ENCODE measurements at places on chromosomes 2 and 18.

GRCh38 chr2:127179766-127180165 lies 40.3 kb downstream of the CYP27C1 start:
- no peak for DNase-seq

DNA sequence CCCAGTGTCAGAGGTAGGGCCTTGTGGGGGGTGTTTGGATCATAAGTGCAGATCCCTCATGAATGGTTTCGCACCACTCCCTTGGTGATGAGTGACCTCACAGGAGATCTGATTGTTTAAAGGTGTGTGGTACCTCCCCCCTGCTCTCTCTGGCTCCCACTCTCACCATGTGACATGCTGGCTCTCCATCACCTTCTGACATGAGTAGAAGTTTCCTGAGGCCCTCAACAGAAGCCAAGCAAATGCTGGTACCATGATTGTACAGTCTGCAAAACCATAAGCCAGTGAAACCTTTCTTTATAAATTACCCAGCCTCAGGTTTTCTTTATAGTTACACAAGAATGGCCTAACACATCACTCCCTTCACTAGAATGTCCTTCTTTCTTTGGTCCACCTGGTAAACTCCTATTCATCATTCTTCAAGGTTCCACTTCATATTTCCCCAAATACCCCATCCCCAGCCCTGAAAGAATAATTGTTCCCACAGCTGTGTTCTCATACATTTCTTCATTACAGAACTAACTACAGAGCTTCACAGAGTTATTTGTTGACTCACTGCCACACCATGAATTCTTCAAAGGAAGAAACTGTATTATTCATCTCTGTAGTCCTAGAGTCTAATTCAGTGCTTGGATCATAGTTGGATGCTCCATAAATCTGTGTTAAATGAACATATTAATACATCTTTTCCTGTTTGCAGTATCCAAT lies 81.2 kb upstream of the STK17B start:
- DNase-seq, result no peak

DNA sequence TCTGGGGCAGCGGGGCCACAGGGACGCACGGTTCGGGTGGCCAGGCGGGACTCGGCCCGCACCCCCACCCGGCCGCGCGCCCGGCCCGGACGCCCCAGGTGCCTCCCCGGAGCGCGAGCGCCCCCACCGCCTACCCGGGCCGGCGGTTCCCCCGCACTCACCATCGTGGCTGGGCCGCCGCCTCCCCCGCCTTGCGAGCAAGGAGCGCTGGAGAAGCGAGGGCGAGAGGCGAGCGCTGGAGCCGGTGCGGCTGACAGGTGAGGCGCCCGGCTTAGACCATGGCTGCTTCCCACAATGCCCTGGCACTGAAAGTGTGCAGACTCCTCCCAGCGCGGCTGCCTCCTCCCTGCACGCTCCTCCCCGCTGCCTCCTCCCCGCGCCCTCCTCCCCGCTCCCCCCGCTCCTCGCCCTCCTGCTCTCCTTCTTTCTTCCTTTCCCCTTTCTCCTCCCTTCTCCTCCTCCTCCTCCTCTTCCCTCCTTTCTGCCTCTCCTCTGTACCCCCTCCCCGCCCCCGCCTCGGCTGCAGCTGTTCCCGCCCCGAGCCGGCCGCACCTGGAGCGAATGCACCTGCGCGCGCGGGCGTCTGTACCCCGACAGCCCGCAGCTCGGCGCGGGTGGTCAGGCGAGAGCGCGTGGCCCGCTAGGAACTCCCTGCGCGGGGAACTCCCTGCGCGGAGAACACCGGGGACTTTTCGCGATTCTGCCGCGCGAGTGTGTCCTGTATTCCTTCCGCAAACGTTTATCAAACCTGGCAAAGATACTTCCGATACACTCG lies at the start of gene AP1S3:
TSS of gene AP1S3 (minus strand) at position 296 of the 775 bp plus-strand sequence. CDS start at position 164, 132 bp downstream.
- peak; percentile 77 for DNase-seq

DNA sequence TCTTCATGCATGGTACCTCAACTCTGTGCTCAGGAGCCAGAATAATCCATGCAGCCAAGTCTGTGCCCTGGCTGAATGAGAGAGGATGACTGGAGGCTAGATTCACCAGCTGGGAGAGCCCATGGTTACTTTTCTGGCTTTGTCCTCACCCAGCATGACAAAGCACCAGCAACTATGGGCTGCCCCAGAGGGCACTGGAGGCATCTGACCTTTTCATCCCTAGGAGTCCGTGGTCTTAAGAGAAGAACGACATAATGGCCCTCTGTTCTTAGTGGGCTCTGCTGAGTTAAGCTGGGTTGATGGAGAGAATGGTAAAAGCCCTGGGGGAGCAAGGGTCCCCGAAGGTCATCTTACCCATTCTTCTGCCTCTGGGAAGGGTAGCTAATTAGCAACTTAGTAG lies 54.6 kb upstream of the TNP1 start:
- no peak for DNase-seq

GRCh38 chr2:206989311-206989710 lies 50.0 kb downstream of the CPO start:
- DNase-seq, result no peak

GRCh38 chr2:95260028-95261023 lies 13.9 kb upstream of the PROM2 start:
- no peak for DNase-seq

DNA sequence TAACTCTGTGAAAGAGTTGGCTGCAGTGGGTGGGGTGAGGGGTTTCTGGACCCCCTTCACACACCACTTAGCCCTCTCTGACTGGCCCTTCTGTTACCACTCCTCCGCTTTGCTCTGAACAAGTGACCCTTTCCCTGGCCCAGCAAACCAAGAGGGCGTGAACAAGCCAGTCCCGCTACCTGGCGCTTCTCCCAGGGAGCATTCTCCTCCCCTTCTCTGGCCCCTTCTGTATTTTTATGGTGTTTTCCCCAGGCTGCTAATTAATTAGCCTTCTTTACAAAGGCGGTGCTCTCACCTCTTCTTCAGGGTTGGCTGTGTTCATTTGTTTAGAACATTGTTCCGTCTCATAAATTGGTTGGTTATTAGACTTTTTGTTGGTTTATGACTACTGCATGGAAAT lies 180.1 kb downstream of the MGAT5 start:
- no peak for DNase-seq

DNA sequence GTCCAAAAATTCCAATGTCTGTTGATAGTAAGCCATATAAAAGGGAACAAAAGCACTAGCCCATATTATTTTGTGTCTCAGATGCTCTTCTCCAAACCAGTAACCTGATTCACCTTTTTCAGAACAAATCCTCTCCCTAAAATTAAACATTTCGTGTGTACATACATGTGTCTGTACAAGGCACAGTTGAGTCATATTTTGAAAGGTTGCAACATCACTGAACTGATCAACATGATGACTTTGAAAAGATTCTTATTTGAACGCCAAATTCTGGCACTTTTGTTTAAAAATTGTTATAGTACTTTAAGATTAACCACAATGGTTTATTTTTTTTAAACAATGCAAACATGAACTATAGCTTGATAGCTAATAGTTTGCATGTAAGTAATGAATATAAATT lies 102.5 kb downstream of the RIT2 start:
- DNase-seq, result no peak

DNA sequence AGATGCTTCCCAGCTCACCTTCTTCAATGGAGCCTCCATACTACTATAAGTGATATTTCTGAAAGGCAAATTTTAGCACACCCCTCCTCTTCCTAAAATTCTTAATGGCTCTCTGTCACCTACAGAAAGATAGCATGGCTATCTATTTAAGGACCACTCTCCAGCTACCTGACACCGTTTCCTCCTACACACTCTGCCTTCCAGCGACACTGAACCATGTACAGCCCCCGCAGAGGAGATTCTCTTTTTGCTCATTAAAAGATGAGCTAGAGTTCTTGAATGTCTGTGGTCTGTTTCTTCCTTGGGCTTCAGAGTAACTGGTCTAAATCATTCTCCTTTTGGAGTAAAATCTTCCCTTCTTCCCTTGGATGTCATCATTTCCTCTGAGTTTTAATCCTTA lies 38.4 kb upstream of the GAREM1 start:
- DNase-seq, result no peak

- no peak for DNase-seq
Measured at GRCh38 chr2:3472966-3473365, 46.4 kb downstream of the ADI1 start.

GRCh38 chr2:158745067-158745865 lies 49.9 kb upstream of the DAPL1 start:
- DNase-seq, result no peak

DNA sequence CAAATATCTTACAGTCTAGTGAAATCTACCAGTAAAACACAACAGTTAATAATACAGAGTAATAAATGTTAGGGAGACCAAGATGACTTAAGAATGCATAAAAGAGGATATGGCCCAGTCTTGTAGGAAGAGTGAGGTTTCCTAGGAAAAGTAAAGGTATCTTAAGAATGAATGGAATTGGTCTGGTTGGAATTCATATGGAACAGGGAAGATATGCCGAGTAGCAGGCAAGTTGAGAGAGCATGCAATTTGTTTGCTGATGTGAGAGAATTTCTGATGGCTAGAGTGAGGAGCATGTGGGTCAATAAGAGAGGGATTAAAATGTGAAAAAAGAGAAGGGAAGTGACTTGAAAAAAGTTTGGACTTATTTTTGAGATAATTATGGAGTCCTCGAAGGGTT lies 512.9 kb upstream of the ZEB2 start:
- no peak for DNase-seq

DNA sequence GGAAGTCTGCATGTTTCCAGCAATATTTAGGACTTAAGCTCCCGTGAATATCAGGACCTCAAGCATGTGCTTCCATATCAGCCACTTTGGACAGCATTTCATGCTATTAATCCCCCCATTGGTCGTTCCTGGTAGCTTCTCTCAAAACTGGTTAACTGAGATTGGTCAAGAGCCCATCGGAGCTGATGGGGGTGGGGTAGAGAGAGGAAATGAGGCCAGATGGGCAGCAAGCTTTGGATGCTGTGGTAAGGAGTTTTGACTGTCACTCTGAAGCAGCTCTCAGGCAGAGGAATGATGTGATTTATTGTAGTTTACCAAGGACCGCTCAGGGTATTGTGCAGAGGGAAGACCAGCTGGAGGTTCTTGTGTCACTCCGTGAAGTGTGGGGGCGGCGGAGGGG lies 81.8 kb downstream of the FAM168B start:
- DNase-seq, result no peak

DNA sequence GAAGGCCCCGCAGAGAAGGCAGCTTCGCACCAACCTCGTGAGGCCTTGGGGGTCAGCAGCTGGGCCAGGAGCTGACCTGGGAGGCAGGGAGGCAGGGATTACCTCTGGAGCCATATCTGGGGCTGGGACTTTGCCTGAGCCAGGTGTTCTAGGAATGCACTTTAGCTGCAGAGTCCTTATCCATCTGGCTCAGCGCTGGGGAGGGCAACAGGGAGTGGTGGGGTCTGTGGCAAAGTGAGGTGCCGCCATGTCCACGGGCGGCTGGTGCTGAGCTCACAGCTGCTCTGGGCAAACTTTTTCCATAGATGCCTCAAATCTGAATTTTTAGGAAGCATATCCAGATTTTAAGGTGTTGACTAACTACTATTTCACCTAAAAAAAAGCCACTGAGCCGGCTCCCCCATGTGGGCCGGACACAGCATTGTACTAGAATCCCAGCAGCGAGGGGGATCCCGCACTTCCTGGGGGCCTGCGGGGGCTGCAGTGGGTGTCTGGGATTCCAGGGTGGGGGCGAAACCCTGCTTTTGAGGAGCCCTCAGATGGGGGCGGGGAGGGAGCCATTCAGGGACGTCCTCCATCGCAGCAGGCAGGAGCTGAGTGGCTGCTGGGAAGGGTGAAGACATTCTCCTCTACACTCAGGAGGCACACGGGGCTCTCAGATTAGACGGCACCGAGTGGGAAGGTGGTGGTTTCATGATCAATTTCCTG lies 34.6 kb downstream of the RTP5 start:
- DNase-seq, result no peak

GRCh38 chr18:47928466-47928865 lies 2.0 kb downstream of the SMAD2 start:
- DNase-seq, result no peak

DNA sequence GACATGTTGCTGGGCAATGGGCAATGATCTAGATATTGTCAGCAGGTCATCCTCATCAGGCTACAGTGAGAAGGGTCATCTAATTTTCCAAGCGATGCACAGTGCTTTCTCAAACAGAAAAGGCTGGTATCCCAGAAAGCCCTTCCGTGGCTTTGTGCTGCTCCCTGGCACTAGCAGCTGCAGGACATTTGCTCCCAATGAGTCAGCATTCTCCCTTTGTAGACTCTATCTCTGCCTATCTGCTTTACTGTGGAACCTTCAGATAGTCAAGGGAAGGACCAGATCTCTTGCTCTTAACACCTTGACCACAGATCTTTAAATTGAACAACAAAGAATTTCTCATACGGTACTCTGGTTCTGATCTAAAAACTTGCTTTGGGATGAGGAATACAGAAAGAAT lies 101.4 kb downstream of the CDH2 start:
- no peak for DNase-seq

DNA sequence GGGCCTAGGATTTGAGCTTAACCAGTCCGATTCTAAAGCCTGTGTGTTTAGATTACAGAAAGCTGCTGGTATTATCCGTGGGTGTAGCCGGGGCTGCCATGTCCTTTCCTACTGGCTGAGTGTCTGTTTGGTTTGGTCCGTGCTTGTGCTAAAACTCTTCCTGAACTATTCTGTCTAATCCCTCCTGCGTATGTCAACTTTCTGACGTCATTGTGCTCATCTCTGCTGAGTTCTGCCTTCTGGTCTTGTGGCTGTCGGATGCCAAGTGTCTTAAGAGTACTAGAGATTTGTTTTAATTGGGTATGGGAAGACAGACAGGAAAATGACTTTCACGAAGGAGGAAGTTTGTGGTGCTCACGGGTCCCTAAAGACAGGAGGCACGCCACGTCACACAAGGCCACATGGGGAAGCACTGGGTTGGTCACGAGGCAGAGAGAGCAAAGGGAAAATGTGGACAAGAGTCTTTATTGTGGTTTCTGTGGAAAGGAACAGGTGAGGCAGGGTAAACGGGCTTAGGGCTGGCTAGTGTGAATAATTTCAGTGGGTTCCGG lies 31.8 kb upstream of the NTSR2 start:
- DNase-seq, result peak; percentile 68

- no peak for DNase-seq
Measured at GRCh38 chr2:191115391-191115790, 35.4 kb downstream of the STAT4 start.

DNA sequence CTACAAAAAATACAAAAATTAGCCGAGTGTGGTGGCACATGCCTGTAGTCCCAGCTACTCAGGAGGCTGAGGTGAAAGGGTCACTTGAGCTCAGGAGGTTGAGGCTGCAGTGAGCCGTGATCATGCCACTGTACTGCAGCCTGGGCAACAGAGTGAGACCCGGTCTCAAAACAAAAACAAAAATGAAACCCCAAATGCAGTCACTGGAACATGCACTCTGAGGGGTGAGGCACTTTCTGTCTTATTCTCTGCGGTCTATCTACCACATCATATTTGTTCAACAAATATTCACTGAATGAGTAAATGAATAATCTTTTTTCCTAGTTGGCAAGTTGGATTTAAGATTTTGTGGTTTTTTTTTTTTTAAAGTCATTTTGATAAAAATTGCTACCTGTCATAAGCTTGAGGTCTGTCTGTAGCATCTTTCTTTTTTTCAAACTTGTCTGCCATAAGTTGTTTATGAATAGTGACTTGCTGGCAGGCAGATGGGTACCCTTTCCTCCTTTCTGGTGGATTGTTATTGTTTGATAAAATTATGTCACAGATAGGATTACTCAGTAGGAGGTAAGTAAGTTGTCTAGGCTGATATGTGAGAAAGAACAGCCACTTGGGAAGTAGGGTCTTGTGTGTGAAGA lies 11.8 kb downstream of the CHRNA1 start:
- no peak for DNase-seq

GRCh38 chr2:238551091-238551490 lies 124.4 kb downstream of the ASB1 start:
- no peak for DNase-seq

GRCh38 chr18:55694291-55694690 lies 106.3 kb upstream of the TCF4 start:
- no peak for DNase-seq

Data from tibial artery (tissue), 4 donors.